ENCODE measurements at places on chromosomes 4 and X. TPM values are rescaled to one million over a fixed set of nuclear protein-coding genes. Genes with fewer than 3 reads are reported as not detected.

DNA sequence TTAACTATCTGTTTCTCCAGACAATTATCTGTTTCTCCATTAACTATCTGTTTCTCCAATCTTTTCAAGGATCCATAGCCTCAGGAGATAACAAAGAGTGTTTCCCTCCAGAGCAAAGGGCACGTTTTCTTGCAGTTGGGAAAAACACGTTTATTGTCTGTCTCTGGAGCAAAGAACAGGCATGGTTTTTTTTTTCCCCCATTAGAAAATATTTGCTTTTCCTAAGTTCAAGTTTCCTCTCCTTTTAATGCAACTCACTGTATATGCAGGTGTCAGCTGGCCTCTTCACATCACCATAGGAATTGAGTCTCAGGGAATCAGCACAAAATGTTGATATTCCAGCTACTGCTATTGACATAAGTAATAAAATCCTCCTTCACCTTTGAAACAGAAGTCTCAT is 984.4 kb downstream of the RAB28 start:
- no peak for DNase-seq

The KLB gene
- 0.51 TPM for polyA plus RNA-seq

DNA sequence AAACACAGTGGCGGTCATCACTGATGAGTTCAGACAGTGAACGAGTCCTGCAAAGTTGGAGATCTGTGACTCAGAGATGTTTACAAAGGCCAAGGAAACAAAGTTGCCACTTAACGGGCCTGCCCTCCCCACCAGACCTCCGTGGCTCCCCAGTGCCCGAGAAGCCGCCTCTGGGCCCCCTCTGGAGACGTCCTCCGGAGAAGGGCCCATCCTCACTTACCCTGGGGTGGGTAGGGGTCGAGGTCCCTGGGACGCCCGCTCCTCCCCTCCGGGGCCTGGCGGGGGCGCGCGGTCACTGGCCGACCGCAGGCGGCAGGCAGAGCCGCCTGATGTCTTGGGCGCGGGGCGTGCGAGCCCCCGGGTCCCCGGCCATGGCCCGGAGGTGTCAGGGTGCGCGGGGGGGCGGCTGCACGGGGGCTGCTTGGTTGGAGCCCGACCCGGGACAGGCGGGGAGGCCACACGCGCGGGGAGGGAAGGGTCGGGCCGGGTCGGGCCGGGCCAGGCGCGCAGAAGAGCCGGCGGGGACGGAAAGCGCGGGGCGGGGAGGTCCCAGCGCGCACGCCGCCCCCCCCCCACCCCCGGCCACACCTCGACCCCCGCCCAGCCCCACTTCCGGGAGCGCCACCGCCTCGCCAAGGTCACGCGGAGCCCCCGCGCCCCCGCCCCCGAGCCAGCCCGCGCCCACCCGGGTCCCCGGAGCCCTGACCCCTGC is 529 bp downstream of the DHRSX start:
- DNase-seq = peak; percentile 62

The FAM149A gene
- 1.4 TPM for polyA plus RNA-seq

DNA sequence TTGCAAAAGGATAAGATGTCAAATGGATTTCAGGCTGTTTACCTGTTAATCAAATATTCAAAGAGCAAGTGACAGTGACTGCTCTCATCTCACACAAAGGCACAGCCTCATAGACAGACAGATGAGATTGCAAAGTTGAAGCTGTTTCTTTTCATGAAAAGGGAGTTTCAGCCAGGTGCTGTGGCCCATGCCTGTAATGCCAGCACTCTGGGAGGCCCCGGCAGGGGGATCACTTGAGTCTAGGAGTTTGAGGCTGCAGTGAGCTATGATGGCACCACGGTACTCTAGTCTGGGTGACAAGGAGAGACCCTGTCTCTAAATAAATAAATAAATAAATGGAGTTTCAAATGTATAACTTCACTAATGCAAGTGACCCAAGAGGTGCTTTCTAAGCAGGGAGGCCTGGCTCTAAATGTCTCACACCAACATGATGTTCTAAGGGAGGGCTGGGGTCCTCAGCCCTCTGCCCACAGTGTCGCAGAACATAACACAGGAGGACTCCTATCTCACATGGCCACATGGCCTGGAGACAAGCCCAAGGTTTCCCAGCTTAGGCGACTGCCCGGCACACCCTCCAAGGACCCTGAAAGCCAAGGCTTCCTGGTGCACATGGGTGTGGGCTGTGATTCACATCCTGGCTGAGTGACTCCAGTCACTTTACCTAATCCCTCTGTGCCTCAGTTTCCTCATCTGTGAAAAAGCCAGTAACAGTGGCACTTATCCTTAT is 26.8 kb downstream of the PPP2R2C start:
- DNase-seq = no peak

GRCh38 chrX:131955099-131955777 is 67.9 kb upstream of the STK26 start:
- DNase-seq = no peak

DNA sequence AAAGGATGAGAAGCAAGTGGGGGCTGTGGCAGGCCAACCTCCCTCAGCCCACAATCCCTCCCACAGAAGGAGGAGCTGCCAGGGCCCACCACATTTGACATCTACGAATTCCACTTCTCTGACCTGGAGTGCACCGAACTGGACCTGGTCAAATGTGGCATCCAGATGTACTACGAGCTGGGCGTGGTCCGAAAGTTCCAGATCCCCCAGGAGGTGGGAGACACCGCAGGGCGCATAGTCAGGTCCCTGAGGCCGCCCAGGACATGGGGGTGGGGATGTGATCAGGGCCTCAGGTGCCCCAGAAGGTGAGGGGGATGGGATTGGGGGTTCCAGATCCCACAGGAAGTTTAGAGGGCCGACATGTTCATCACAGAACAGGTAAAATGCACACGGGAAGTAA is 13.7 kb downstream of the ATP5ME start:
- no peak for DNase-seq

- DNase-seq = no peak
Measured at GRCh38 chrX:3195845-3196244, 150.6 kb downstream of the MXRA5 start.

The XAGE2 gene
- not detected for polyA plus RNA-seq

DNA sequence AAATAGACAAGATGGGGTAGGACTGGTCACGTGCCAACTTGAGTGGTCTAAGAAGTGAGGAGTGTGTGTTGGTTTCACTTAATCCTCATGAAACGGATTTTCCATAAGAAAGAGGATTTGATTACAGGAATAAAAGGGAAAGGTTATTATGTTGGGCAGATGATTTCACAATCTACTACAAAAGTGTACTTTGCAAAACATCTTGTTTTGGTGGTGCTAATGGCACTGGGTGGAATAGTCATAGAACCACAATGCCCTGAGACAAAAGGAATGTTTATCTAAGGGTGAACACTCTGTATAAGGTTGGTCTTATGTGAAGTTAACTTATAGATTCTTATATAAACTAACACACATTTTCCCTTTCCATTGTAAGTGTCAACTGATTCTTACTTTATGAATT is 45.6 kb downstream of the GLUD2 start:
- DNase-seq = no peak

The DNAAF6 gene
- not detected for polyA plus RNA-seq

The MAGEB10 gene
- polyA plus RNA-seq = not detected

DNA sequence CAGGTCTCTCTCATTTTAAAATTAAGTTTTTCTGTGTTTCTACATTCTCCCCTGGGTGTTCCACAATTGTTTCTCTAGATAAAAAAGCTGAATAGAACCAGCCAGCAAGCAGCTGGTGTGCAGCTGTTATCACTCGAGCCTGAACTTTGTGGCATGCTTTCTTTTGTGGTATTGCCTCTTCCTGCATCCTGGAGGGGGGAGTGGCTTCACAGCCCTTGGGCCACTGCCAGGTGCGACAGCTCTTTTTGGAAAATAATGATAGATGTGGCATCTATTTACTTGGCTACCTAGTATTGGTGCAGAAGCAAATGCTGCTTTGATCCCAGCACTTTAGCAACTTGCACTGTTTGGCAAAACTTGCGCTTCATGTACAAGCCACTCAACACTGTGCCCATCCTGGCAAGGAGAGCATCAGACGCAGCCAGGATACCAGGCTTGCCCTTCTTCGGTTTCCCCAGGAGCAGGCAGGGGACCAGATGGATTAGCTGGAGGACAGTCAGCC is 69.4 kb downstream of the HMGB2 start:
- DNase-seq = no peak

- no peak for DNase-seq
Measured at GRCh38 chrX:11380187-11380844, 87.1 kb downstream of the AMELX start.

All from A549 (cell line).